Glutamatergic neuron (in vitro differentiated cells): ENCODE measurements at places on chromosomes 2 and 18.
A peak's percentile ranks its signal among the peaks of the same experiment; 100 is the strongest.

DNA sequence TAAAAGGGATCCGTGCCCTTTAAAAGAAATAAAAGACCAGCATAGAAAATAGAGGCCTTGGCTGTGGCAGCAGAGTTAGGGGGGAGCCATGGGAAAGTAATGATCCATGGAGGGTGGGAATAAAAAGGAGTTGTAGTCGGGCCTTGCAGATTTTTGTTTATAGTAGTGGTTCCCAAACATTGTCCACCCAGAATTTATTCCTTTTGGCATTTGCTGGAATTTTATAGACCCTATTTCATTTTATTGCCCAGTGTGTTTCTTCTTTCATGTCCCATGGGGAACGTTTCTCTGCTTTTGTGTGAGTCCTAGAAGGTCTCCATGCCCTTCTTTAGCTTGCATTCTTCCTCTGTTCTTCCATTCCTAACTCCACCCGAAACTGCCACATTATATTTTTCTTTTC is 222.2 kb downstream of the LTBP1 start:
- no peak overlapping the region for H3K27ac ChIP-seq
- no peak for DNase-seq
- H3K4me1 ChIP-seq = no peaks in the 10 kb centered on the region
- H3K36me3 ChIP-seq = no peaks in the 10 kb centered on the region
- peaks cover 2% of the 10 kb centered on the region for H3K27me3 ChIP-seq

DNA sequence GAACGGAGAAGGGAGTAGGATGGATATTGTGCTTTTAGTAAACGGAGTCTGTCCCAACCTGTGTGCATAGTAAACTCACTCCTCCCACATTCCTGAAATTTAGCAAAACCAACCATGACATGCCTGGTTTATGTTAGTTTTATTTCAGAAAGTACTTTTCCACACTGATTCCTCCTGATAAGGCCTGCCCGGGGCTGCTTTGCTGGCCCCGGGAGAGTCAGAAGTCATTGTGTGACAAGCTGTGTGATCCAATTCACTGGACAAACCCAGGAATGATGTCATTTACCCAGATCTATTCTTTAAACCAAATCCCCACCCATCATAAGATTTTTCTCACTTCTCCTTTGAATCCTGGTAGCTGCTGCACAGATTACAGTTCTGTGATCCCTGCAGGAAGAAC is 109.0 kb downstream of the SETBP1 start:
- no peaks in the 10 kb centered on the region for H3K36me3 ChIP-seq
- peak overlapping the region; percentile 93 for H3K27ac ChIP-seq
- H3K27me3 ChIP-seq = no peaks in the 10 kb centered on the region
- H3K4me3 ChIP-seq = peak overlapping the region; percentile 73
- peaks cover 78% of the 10 kb centered on the region for H3K4me1 ChIP-seq

DNA sequence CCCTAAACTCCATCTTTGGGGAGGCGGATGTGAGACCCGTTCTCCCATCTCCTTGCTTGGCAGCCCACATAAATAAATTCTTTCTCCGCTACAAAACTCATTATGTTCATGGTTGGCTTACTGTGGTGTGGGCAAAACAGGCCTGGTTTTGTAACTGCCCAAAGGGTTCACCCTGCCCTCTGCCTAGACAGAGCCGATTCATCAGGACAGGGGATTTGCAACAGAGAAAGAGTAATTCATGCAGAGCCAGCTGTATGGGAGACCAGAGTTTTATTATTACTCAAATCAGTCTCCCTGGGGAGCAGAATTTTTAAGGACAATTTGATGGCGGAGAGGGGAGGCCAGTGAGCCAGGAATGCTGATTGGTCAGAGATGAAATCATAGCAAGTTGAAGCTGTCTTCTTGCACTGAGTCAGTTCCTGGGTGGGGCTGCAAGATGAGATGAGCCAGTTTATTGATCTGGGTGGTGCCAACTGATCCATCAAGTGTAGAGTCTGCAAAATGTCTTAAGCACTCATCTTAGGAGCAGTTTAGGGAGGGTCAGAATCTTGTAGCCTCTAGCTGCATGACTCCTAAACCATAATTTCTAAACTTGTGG is 8.4 kb upstream of the RNF125 start:
- peaks cover 7% of the 10 kb centered on the region for H3K36me3 ChIP-seq
- H3K27ac ChIP-seq = no peak overlapping the region
- peaks cover 2% of the 10 kb centered on the region for H3K27me3 ChIP-seq
- no peak for DNase-seq
- peaks cover 3% of the 10 kb centered on the region for H3K4me1 ChIP-seq
- no peak overlapping the region for H3K4me3 ChIP-seq

GRCh38 chr2:180609626-180610340 is 370.6 kb upstream of the UBE2E3 start:
- H3K27me3 ChIP-seq = peaks cover 2% of the 10 kb centered on the region
- no peak for DNase-seq
- no peak overlapping the region for H3K27ac ChIP-seq
- H3K36me3 ChIP-seq = no peaks in the 10 kb centered on the region
- peaks cover 3% of the 10 kb centered on the region for H3K4me1 ChIP-seq
- no peak overlapping the region for H3K4me3 ChIP-seq

GRCh38 chr2:182248362-182248761 is 178.5 kb downstream of the PDE1A start:
- H3K4me1 ChIP-seq = no peaks in the 10 kb centered on the region
- H3K27me3 ChIP-seq = no peaks in the 10 kb centered on the region
- H3K36me3 ChIP-seq = no peaks in the 10 kb centered on the region
- H3K4me3 ChIP-seq = no peak overlapping the region
- no peak overlapping the region for H3K27ac ChIP-seq
- DNase-seq = no peak

DNA sequence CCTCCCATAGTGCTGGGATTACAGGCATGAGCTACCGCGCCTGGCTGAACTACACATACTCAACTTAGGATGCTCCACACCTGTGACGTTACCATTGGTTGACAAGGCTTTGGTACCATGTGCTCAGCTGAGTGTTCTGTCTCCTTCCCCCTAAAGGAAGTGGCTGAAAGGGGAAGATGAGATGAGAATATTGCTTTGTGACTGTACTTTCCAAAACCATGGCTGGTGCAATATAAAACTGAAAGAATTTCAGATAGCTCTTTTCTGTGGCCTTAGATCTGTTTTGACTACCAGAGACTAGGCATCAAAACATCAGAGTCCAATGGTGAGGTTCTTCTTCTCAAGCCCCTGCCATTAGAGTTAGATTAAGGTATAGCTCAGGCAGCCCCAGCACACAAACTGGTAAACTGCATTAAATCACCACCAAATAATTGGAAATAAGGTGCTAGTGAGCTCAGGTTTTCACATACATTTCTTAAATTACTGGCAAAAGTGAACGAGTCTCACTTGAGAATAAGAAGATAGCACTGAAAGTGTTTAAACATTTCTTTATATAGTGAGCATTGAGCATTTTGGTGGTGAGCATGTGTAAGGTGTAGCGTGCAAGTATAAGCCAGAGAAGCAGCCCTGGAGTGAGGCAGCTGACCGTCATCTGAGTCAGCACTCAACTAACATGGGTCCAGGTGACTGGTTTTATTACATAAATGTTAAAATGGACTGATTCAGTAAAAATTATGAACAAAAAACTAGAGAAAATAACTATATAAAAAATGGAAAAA is 113.5 kb upstream of the FZD5 start:
- no peak for DNase-seq
- H3K27ac ChIP-seq = no peak overlapping the region
- no peaks in the 10 kb centered on the region for H3K27me3 ChIP-seq
- H3K4me1 ChIP-seq = peaks cover 2% of the 10 kb centered on the region
- no peak overlapping the region for H3K4me3 ChIP-seq

DNA sequence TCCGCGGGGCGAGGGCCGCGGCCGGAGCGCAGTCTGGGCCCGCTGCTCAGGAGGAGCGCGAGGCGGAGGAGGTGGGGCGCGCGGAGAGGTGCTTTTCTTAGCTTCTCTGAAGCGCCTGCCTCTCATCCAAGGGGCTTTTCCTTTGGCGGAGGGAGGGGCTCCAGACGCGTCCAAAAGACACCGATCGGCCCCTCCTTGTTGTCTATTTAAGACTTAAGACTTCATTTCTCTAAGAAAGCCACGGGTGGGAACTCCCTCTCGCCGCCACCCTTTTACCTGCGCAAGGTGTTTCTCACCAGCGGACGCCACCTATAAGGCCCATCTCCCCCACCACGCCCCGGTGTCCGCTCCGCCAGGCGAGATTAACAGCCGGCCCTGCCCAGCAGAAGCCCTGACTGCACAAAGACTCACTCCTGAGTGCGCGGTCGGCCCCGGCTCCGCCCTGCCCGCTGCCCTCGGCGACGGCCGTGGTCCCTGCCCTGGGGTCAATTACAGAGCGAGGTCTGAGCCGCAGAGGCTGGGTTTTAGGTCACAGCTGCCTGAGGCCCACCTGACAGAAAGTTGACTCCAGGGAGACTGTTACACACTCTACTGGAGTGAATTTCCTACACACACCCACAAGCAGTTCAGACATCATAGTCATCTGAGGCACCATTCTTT is at the start of gene DSC2:
Gene DSC2, minus strand, starts transcription at position 397 of the 660 bp plus-strand sequence. CDS start 450 bp downstream, outside the sequence.
- H3K4me1 ChIP-seq = peaks cover 29% of the 10 kb centered on the region
- H3K27me3 ChIP-seq = peaks cover 17% of the 10 kb centered on the region
- peak; percentile 88 for DNase-seq
- H3K27ac ChIP-seq = peak within 1 kb of the TSS; percentile 98
- no peaks in the 10 kb centered on the region for H3K36me3 ChIP-seq

- DNase-seq = no peak
- H3K36me3 ChIP-seq = no peaks in the 10 kb centered on the region
- peaks cover 12% of the 10 kb centered on the region for H3K4me1 ChIP-seq
- H3K27ac ChIP-seq = no peak overlapping the region
- no peaks in the 10 kb centered on the region for H3K27me3 ChIP-seq
Observed at GRCh38 chr2:189129971-189130370, 49.6 kb downstream of the COL5A2 start.

GRCh38 chr18:41906528-41907146 is 48.4 kb upstream of the PIK3C3 start:
- no peaks in the 10 kb centered on the region for H3K27me3 ChIP-seq
- no peaks in the 10 kb centered on the region for H3K4me1 ChIP-seq
- H3K36me3 ChIP-seq = no peaks in the 10 kb centered on the region
- peak overlapping the region; percentile 30 for H3K27ac ChIP-seq
- no peak for DNase-seq

GRCh38 chr2:149204686-149205085 is 125.7 kb upstream of the LYPD6 start:
- H3K4me1 ChIP-seq = no peaks in the 10 kb centered on the region
- no peak overlapping the region for H3K4me3 ChIP-seq
- H3K36me3 ChIP-seq = no peaks in the 10 kb centered on the region
- no peak for DNase-seq
- H3K27me3 ChIP-seq = peaks cover 1% of the 10 kb centered on the region

DNA sequence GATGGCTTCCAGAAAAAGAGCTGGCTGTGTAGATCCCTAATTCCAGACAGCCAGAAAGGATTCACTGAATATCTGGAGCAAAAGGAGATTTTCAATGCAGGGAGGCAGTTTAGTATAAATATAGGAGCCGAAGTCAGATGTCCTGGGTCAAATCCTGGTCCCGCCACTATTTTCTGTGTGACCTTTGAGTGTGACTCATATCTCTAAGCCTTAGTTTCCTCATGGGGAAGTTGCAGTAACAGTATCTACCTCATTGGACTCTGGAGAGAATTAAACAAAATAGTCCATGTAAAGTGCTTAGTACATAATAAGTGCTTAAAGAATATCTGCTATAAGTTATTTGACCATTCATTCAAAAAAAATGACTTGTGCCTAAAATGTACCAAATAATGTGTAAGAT is 52.1 kb upstream of the ITGA6 start:
- H3K27me3 ChIP-seq = no peaks in the 10 kb centered on the region
- no peaks in the 10 kb centered on the region for H3K4me1 ChIP-seq
- no peak overlapping the region for H3K27ac ChIP-seq
- no peak overlapping the region for H3K4me3 ChIP-seq
- DNase-seq = no peak
- peaks cover 4% of the 10 kb centered on the region for H3K36me3 ChIP-seq

DNA sequence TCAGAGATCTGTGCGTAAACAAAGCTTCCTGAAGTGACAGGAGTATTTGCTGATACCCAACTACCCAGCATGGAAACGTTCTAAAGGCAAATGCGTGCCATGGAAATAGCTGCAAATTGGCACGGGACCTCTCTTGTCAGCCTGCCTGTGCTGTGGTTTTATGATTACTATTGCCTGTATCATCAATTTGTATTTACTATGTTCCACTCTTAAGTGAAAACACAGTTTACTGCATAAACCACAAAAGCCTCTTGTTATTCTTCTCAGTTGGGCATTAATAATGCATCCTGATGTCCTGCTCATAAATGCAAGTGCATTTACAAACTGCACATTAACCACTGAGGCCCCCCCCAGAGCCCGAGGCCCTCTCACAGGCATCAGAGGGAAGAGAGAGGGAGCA is 196.6 kb upstream of the SLC35G4 start:
- H3K36me3 ChIP-seq = no peaks in the 10 kb centered on the region
- H3K4me1 ChIP-seq = peaks cover 3% of the 10 kb centered on the region
- H3K4me3 ChIP-seq = no peak overlapping the region
- H3K27ac ChIP-seq = no peak overlapping the region
- peaks cover 2% of the 10 kb centered on the region for H3K27me3 ChIP-seq
- DNase-seq = peak; percentile 34

- H3K4me1 ChIP-seq = peaks cover 28% of the 10 kb centered on the region
- no peak overlapping the region for H3K27ac ChIP-seq
- H3K4me3 ChIP-seq = no peak overlapping the region
- H3K36me3 ChIP-seq = peaks cover 12% of the 10 kb centered on the region
- DNase-seq = peak; percentile 32
Observed at GRCh38 chr2:1864981-1865421, 120.7 kb upstream of the PXDN start.

DNA sequence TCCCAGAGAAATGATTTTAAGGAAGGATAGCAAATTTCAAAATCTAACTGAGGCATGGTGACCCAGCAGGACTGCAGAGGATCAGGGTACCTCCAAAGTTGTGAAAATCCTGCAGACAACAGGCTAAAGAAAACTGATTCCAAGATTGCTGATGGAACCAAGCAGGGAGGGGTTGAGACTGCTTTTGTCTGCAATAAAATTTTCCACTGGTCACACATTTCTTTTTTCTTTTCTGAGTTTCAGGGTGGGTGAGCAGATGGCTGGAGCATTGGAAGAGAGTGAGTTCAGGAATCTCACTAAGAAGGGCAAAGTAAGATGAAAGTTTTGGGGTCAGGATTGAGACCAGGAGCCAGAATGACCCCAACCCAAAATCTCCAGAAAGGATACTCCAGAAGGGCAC is 321.0 kb downstream of the TNS1 start:
- no peak overlapping the region for H3K27ac ChIP-seq
- no peaks in the 10 kb centered on the region for H3K27me3 ChIP-seq
- DNase-seq = no peak
- H3K4me1 ChIP-seq = peaks cover 3% of the 10 kb centered on the region
- no peaks in the 10 kb centered on the region for H3K36me3 ChIP-seq

DNA sequence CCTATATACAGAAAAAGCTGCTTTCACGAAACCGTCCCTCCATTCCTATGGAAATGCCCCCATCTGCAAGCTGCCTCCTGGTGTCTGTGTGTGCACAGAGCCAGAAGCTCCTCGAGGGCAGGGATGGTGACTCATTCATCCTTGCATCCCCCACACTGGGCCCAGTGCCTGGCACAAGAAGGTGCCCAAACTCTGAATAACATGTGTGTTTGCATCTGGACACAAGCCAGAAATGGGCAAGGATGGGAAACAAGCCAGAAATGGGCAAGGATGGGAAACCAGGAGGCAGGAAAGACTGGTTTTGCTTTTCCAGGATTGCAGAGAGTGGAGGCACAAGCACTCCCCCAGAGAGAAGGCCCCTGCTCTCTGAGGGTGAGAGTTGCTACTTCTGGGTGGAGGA is 313.9 kb downstream of the CELF4 start:
- no peak overlapping the region for H3K27ac ChIP-seq
- H3K4me1 ChIP-seq = peaks cover 2% of the 10 kb centered on the region
- no peak for DNase-seq
- peaks cover 16% of the 10 kb centered on the region for H3K27me3 ChIP-seq
- H3K4me3 ChIP-seq = no peak overlapping the region

- no peak for DNase-seq
- H3K27me3 ChIP-seq = no peaks in the 10 kb centered on the region
- no peaks in the 10 kb centered on the region for H3K36me3 ChIP-seq
- H3K4me3 ChIP-seq = no peak overlapping the region
- H3K27ac ChIP-seq = no peak overlapping the region
Observed at GRCh38 chr2:44859337-44859736, 82.2 kb upstream of the SIX3 start.
